ENCODE measurements at places on chromosomes 4 and X.

DNA sequence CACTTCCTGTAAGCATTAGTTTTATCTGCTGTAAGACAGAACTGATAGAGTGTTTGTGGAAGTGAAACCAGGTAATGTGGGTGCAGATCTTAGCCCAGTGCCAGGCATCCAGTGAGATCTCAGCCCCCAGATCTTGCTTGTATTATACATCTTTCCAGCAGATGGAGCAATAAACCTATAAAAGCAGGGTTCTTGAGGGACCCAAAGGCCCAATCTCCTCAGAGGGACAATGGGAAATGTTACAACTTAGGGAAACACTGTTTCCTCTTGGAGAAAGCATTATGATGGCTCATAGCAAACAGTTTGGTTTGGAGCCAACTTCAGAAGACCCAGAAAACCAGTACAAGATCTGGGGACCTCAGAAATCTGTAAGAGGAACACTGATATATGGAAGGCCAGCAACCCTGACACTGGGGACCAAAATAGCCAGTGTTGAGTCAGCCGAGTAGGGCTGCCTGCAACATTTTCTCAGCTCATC, 206.3 kb downstream of the SLC7A11 start:
- DNase-seq = no peak

DNA sequence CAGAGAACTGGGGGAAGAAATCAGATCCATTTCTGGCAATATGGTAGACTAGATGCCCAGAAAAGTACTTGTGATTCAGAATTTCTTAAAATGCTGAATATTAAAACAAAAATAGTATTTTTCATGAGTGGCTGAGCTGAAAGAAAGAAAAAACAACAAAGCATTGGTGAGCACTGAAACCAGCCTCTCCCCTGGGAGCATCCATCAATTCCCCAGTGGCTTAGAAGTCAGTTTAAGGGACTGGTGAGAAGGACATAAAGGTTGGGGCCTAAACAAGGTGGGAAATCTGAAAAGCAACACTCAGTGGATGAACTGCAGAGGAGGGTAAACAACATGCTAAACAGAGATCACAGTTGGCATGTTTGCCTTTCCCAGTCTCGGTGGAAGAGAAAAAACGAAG, 20.4 kb downstream of the LRBA start:
- DNase-seq = no peak

GRCh38 chrX:145533534-145533933, 284.1 kb upstream of the SLITRK2 start:
- no peak for DNase-seq

DNA sequence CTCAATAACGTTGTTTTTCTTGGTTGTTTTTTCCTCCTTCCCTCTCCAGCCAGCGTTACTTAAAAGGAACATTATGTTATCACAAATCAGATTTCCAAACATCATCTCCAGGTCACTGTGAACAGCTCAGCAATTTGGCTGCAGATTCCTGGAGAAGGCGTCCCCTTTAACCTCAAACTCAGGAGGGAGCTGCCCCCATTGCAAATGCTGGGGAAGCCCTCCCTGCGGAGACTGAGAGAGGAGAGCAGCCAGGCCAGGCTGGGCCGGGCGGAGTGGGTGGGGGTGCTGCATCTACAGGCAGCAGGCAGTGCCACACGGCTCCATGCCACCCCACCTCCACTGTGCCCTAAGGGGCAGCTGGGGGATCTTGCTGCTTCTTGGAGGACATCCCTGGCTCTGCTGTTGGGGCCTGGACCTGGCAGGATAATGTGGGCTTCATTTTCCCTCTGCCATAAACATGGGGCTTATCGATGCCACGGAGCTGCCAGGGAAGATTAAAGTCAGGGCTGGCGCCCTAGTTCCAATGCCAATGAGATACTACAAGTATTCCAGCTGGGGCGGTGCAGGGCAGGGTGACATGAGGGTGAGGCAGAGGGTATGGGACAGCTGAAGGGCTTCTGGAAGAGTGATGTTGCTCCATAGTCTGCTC, 148.8 kb downstream of the PJA1 start:
- DNase-seq = no peak

GRCh38 chr4:152961014-152961772, 25.1 kb downstream of the FHDC1 start:
- no peak for DNase-seq

DNA sequence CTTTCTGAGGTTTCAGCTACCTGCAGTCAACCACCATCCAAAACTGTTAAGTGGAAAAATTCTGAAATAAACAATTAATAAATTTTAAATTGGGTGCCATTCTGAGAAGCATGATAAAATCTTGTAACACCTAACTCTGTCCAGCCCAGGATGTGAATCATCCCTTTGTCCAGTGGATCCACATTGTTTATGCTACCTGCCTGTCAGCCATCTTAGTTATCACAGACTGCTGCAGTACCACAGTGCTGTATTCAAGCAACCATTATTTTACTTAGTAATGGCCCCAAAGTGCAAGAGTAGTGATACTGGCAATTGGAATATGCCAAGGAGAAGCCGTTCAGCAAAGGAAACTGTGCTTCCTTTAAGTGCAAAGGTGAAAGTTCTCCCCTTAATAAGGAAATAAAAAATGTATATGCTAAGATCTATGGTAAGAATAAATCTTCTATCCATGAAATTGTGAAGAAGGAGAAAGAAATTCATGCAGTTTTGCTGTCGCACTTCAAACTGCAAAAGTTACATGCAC, 20.6 kb downstream of the CAMK2D start:
- DNase-seq = no peak

DNA sequence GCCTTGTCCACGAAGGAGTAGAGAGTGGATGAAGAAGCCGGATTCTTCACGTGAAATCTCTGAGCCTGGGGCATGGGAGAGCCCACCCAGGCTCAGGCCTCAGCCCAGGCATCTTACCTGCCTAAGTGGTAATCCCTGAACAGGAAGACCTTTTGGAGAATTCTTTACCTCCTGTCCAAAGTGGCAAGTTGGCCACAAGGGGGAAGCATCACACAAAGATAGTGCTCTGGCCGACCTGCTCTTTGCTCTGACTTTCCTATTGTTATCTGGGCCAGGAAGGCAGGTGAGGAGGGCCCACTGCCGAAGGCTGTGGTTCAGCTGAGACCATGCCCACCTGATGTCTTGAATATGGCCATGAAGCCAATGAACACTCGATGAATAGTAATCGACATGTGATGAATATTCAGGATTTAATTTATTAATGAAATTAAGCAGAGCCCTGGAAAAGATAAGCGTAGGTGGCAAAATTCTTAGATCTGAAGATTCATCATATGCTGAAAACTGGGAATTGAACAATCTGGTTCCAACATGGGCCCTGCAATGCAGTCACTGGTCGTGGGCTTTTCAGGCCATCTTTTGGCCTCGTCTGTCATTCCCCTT, 93.8 kb downstream of the PDGFRA start:
- no peak for DNase-seq

- no peak for DNase-seq
Observed at GRCh38 chr4:13921805-13922204, 294.3 kb upstream of the BOD1L1 start.
